NCI-H1930 (cell line): ENCODE measurements at places on chromosomes 3 and 15.
A peak's percentile ranks its signal among the peaks of the same experiment; 100 is the strongest.

GRCh38 chr15:99385865-99386264 lies 134.6 kb downstream of the LRRC28 start:
- no peak for DNase-seq

GRCh38 chr3:16295298-16295890 lies 30.4 kb downstream of the OXNAD1 start:
- DNase-seq: no peak

DNA sequence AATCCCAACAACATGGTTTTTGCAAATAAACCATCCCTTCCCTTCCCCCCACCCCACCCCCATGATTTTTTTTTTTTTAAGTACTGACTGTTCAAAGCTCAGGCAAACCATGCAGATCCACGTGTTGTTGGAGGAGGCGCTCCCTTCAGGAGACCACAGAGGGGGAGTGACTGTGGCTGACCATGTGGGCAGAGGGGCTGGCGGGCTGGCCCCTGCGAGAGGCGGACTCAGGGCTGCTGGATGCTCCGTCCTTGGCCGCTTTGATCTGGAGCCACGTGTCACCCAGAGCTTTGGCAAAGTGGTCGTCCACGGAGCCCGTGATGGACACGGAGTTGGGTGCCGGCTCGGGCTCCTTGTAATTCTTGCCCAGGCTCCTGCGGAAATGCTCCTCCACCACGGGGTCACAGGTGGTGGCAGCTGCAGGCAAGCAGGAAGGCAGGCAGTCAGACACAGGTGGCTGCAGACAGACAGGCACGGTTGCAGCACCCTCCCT lies 85.3 kb downstream of the VGLL4 start:
- no peak for DNase-seq

DNA sequence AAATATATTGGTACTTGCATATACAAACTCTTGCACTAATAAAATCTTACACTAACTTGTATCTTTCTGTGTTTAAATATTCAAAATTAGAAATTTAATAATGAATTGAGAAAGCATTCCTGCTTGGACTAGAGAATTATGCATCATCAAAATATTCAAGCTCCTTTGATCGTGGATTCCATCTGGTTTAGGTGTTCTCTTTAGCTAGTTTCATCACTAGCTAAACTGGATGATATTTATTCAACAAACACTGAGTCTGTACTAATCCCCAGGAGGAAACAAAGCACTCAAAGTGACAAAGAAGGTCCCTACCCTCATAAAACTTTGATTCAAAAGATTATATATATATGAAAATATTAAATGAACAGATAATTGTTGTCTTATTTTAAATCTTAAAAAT lies 1360.9 kb upstream of the ALCAM start:
- no peak for DNase-seq

DNA sequence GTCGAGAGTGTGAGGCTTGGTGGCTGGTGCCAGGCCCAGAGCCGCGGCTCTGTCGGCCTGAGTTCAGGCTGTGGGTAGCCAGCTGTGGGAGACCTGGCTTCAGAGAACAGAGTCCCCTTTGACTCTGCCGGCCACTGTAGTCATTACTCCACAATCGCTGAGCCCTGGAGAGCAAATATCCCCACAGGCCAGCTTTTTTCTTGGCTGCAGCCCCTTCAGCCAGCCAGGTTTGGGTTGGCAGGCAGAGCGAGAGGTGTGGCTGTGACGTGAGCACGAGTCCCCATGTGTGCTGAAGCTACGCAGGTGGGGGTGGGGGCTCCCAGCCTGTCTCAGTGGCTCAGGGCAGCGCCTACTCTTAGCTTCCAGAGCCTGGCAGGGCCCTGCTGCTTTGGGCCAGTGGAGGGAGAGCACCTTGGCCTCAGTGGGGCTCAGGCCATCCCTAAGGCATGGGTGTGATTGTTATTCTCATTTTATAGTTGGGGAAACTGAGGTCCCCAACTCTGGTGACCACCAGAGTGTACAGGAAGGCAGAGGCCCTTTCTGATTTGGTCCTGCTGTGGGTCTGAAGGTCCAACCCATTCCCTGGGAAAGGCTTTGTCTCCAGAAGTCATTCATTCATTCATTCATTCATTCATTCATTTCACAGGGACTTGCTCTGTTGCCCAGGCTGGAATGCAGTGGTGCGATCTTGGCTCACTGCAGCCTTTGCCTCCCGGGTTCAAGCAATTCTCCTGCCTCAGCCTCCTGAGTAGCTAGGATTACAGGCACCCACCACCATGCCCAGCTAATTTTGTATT lies 45.7 kb upstream of the LCTL start:
- no peak for DNase-seq

DNA sequence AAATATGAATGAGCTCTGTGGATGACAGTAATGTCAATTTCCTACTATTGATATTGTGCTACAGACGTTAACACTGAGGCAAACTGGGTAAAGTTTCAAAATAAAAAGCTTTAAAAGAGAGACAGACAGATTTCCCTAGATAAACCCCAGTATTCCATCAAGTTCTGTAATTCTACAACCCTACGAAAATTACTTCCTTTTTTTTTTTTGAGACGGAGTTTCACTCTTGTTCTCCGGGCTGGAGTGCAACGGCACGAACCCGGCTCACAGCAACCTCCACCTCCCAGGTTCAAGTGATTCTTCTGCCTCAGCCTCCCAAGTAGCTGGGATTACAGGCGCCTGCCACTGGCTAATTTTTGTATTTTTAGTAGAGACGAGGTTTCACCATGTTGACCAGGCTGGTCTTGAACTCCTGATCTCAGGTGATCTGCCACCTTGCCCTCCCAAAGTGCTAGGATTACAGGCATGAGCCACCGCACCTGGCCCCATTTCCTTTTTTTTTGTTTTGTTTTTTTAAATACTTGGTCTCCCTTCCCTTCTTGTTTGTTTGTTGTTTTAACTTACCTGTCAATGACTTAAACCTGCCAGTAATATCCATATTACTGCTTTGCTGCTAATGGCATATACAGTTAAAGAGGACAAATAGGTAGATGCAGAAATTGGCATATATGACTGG lies 57.2 kb downstream of the CBLB start:
- DNase-seq: no peak

DNA sequence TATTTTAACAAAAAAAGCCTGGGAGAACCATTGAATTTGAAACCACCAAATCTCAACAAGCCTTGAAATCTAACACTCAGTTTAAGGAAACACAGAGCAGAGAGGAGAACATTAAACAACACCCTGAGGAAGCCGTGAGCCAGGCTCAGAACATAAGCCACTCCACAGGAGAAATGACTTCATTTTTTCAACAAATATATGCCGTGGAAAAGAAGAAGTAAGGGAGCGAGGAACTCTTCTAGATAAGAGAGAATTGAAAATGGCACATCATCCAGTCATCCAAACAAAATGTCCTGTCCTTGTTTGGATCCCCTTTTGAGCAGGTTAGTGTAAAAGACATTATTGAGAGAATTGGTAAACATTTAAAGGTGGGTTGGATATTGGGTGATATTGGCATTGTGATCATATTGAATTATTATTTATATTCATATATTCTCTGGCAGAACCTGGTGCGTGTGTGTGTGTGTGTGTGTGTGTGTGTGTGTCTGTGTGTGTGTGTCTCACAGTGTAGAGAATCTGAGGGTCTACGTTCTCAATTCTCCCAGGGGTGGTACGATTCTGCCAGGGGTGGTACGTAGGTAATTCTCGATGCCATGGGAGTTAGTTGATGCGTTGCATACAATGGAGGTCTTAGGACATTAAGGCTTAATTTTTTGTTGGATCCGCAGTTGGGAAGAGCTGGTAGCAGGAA lies 94.4 kb downstream of the ST6GAL1 start:
- DNase-seq: no peak

GRCh38 chr15:45185069-45185779 lies 2.5 kb downstream of the SHF start:
- DNase-seq: no peak

DNA sequence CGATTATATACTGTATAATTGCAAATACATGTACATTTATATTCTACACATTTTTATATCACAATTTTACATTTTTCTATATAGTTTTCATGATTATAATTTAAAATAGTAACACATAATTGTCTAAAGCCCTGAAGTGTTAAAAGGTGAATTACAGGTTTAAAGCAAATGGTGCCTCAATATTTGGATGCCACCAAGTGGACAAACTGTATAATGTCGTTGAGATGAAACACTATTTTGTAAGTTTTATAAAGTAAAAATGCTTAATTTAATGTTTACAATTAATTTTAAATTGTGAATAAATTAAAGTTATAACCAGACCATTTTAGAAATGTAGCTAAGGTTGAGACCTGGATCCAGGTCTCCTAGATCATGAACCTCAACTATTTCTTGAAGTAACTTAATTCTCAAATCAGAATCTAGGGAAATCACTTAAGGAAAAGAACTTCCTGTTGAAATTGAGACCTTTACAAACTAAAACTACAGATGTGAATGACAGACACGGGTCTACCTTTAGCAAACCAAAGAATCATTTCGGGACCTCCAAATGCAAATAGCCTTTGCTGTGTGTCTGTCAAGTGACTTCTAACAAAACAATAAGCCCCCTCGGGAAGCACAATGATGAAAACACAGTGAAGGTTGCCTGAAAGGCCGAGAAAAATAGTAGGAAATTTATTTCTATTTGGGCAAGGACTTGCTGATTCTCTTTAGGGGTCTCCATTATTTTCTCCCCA lies 37.8 kb downstream of the EHHADH start:
- DNase-seq: no peak

- DNase-seq: no peak
Measured at GRCh38 chr3:155232605-155233004, 60.9 kb downstream of the STRIT1 start.

DNA sequence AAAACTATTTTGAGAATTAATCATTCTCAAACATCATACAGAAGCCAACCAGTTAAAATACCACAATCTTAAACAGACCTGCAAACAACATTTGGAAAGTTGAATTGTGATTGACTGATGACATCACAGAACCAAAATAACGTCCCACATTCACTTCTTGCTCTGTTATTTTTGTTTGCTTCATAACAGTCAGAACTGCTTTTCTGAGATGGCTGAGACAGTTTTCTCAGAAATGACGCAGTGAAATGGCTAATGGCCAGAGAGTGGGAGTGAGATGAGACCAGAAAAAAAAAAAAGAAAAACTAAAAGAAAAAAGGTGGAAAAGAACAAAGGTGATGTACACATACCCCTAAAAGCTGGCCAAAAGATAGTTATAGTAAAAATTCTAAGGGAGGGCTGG lies 1061.2 kb downstream of the FHIT start:
- DNase-seq: no peak

DNA sequence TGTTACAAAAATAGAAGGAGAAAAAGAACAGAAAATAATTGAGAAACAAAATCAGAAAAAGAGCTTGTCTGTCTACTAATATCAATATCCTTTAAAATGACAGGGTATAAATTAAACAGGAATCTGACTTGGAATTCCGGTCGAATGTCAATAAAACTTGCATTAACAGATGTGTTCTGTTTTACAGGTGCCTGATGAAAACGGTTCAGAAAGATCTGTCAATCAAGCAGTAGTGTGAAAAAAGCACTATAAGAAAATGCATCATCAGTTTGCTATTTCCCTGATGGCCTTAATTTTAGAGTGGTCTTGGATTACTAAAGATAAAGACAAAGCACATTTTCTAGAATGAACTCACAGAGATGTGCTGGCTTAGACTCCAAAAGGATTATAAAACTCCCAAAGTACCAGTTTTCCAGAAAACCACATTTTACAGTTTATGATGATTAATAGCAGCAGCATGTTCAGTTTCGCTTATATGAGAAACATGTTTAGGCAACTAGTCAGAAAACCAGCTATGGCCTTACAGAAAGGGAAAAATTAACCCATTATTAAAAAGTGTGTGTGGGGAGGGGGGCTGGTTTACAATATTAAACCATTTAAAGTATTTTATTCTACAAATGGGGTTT lies 8.2 kb upstream of the C3orf38 start:
- no peak for DNase-seq

- no peak for DNase-seq
Measured at GRCh38 chr3:126456211-126456610, 19.5 kb downstream of the ZXDC start.

DNA sequence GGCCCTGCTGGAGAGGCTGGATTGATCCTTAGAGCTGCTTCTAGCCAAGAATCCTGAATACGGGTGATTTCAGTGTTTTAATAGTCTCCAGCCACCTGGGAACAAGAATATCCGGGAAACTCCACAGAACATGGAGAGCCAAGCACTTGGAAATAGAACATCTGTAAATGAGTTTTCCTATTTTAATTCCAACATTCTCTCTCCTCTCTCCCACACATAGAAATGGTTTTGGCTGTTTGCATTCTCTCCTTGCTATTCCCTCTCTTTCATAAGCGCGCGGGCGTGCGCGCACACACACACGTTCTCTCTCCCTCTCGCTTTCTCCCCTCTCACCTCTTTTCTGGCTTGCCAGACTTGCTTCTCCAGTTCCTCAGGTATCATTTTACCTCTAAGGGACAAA lies 50.6 kb downstream of the GADL1 start:
- no peak for DNase-seq

DNA sequence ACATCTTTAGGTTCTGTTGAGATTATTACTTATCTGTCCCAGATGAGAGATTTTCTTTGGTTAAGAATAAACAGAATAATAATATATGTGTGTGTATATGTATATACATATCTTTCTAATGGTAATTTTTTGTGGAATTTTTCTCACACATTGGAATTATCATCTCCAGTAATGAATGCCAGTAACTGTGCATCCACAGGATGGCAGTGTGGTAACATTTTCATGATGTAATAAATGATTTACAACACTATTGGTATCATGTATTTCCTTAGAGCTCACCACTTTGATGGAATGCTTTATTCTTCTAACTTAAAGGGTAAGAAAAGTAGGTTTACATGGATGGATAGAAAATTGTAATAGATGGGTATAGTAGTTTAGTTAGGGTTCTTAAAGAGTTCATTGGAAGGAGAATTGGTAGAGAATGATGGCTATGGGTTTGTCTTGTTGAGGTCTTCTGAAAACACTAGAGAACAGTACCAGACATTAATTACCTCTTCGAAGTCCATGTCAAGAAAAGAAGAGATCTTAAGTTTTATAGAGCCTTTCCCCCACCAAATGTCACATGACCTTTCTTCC lies 78.1 kb downstream of the STT3B start:
- no peak for DNase-seq

- no peak for DNase-seq
Measured at GRCh38 chr15:78212008-78212407, 22.4 kb downstream of the ACSBG1 start.

- DNase-seq: peak; percentile 18
Measured at GRCh38 chr3:58237238-58237940, at the start of gene ABHD6. ABHD6 (plus strand) TSS chr3:58237792; CDS start chr3:58256587, 18,795 bp downstream.

GRCh38 chr15:59764775-59765174 lies 75.7 kb upstream of the BNIP2 start:
- DNase-seq: no peak

- DNase-seq: no peak
Measured at GRCh38 chr3:45057557-45057956, 31.5 kb downstream of the CLEC3B start.

DNA sequence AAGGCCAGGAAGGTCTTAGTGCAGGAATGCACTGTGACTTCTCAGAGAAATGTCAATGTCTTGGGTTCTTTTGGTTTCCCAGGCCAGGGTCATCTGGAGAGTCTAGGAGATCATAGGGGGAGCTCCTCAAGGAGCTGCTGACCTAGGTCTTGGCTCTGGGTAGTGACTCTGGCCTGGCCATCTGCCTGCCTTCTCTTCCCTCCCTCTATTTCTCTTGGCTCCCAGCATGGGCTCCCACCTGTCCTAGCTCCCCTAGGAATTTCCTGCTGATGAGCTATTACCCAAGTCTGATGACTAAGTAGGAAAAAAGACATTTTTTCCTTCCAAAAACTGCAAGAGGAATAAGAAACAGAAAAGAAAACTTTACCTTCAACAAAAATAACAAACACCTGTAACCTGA lies 57.4 kb downstream of the BSN start:
- DNase-seq: no peak
